ENCODE measurements at places on chromosomes 2 and 18. TPM values are rescaled to one million over a fixed set of nuclear protein-coding genes. Genes with fewer than 3 reads are reported as not detected.

CERS6 gene
- total RNA-seq = 37.3 TPM

SPATS2L gene
- 144 TPM for total RNA-seq

- DNase-seq = no peak
Measured at GRCh38 chr2:3433776-3434400, 54.4 kb downstream of the TRAPPC12 start.

DNA sequence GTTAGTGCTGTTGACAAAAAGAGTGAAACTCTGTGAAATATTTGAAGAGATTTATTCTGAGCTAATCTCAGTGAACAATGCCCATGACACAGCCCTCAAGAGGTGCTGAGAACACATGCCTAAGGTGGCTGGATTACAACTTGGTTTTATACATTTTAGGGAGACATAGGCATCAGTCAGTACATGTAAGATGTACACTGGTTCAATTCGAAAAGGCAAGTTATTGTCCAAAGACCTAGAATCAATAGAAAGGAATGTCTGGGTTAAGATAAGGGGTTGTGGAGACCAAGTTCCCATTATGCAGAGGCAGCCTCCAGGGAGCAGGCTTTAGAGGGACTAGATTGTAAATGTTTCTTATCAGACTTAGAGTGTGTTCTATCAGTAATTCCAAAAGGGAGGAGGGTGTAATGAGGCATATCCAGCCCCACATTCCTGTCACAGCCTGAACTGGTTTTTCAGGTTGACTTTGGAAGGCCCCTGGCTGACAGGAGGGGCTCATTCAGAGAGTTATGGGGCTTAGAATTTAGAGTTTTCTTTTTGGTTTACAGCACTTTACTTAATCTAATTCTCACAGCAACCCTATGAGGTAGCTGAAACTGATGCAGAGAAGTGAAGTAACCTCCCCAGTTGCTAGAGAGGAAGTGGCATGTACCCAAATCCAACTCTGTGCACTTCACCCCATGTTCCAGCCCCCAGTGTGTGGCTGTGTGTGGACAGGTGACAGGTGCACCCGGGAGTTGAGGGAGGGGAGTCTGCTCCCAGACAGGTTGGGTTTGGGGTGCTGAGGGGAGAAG lies 28.3 kb upstream of the ASAP2 start:
- DNase-seq = no peak

DNA sequence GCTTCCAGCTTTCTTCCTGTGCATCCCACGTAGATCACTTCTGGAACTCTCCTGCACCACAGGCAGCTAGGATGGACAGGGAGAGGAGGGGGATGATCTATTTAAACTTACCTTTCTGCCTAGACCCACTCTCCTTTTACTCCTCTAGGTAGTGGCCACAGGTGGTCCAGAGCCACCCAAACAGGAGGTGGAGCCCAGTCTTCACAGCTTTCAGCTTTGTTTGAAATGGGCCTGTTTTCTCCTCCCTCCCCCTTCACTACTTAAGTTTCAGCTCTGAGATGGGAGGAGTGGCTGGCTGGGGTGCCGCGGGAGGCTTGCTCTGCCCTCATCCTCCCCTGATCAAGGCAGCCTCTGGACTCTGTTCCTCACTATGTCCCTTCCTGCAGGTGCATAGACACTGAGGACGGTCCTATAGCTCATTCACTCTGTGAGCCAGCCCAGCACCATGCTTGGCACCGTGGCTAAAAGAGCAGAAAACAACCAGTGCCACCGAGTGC lies 12.6 kb upstream of the CELF4 start:
- no peak for DNase-seq

- no peak for DNase-seq
Measured at GRCh38 chr2:44829771-44830170, 111.7 kb upstream of the SIX3 start.

DNA sequence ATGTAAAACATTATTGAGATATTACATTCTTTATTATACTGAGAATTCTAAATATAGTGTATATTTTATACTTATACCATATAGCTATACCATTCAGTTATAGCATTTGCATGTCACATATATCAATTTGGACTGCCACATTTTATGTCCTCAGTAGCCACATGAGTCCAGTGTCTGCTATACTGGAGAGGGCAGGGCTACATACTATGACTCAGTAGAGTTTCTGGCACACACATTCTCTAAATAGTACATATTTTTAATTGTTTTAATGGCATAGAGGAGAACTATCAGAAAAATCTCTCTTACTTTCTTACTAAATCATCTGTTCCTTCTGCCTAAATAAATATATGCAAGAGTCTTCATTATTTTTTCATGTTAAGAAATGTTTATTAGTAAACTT lies 55.4 kb upstream of the COL5A2 start:
- no peak for DNase-seq

GRCh38 chr18:53080687-53081086 lies 740.7 kb downstream of the DCC start:
- DNase-seq = no peak

Data from muscle of leg (tissue), 16 donors.